ENCODE measurements at places on chromosomes 5 and 9.

- no peak for DNase-seq
These were observed 36.9 kb upstream of the SLC1A3 start for GRCh38 chr5:36569491-36569890.

DNA sequence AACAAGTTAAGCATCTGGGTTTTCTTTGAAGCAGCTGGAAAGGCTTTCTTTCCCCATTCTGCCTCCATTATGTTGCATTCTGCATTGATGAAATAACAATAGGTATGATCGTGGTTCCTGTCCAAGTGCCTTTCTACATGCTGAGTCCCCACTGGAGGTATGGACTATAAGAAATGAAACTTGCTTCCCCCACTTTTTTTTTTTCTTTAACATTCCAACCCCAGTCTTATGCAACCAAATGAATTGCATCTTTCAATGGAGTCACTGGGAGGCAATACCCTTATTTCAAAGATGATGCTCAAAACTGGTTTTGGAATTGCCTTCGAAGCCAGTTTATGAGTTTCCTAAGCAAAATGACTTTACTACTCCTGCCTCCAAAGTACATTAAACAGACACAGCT lies 58.9 kb downstream of the ARSB start:
- DNase-seq = no peak

- no peak for DNase-seq
These were observed 86.6 kb downstream of the MUSK start for GRCh38 chr9:110755179-110755578.

- no peak for DNase-seq
These were observed 58.5 kb downstream of the MACROH2A1 start for GRCh38 chr5:135340568-135340967.

DNA sequence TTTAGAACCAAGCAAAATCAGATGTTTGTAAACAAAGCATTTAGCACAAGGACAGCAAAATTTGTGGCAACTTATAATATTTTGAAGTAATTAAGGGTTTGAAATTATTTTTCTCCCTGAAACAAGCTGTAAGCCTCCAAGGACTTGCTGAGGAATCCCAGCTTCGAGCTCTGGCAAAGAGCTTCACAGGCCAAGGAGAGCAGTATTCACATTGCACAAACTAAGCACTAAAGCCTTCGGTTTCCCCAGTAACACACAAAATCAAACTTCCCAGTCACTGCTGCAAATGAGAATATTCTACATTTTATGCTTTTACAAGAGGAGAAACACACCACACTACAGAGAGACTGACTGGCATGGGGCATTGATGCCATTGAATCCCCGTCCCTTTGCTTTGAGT lies 101.9 kb downstream of the WDR41 start:
- no peak for DNase-seq

DNA sequence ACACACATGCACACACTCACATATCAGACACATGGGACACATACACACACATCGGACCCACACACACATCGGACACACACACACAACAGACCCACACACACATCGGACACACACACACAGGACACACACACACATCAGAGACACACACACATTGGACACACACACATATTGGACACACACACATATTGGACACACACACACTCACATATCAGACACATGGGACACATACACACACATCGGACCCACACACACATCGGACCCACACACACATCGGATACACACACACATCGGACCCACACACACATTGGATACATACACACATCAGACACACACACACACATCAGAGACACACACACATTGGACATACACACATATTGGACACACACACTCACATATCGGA lies 12.8 kb upstream of the LAMC3 start:
- DNase-seq = no peak

DNA sequence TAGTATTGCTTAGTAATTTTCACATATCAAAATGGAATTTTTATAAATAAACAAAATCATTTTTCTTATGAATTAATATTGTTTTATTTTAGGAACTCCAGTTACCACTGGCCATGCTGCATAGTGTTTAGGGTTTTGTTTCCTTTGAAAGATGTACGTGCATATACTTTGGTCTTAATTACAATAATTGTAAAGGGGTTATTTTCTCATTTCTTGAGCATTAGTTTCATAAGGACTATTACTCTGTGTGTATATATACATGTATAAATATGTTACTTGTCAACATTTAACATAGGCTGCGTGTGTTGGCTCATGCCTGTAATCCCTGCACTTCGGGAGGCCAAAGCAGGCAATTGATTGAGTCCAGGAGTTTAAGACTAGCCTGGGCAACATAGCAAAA lies 21.6 kb downstream of the ACO1 start:
- DNase-seq = no peak

- no peak for DNase-seq
These were observed 8.0 kb downstream of the NUDT2 start for GRCh38 chr9:34337403-34337802.

GRCh38 chr5:133261993-133262392 lies 210.2 kb downstream of the HSPA4 start:
- no peak for DNase-seq

DNA sequence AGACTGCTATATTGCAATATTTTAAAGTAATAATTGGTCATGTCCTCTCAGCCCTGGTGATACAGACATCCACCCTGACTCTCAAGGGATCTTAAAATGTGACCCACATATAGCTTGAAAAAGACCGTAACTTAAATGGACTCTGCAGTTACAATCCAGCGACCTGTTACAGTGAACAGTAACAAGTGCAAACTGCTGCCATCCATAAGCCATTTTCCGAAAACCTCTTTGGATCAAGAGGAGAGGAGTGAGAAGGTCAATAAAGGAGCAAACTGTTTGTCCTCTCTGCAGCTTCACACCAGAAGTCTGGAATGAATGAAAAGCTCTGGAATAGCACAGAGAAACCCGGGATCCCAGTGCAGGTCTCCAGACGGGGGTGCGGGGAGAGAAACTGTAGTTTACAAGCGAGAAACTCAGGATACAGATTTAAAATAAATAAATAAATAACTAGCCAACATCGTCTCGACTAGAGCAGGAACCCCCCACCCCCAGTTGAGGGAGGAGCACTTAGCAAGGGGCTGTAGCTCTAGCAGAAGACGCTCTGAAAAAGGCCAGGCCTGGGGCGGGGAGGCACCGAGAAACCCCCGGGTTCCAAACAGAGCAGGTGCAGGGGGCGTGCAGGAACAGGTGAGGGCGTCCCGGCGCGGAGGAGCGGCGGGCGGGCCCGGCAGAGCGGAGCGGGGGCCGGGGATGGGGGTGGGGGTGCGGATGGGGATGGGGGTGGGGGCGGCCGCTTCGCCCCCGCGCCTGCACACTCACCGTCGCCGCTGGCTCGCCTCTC lies 572 bp downstream of the ZDHHC21 start:
- DNase-seq = no peak

- peak; percentile 62 for DNase-seq
These were observed 16.2 kb downstream of the PRRC2B start for GRCh38 chr9:131410044-131410491.

DNA sequence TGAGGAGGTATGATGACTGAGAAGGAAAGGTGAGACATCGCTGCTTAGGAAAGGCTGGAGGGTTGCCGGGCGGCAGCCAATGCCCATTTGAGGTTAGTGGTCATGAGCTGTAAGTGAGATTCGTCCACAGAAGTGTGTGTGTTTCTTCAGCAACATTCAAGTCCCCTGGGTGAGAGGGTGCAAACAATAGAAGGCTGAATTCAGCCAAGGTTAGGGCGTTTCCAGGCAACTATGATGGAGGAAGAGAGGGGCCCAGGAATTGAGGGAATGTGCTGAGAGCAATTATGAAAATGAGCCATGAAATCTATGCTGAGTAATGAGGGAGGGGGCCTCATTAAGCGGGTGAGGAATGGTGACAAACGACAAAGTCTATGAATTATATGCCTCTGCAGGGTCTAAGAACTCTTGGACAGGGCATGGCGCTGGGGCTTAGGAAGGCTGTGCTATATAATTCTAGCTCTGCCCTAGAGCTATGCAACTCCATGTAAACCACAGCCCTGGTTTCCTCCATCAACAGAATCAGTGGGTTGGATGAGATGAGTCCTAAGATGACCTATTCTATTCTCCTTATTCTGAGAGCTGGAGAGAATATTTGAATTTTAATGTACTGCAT lies 96.0 kb downstream of the SLIT3 start:
- DNase-seq = no peak

GRCh38 chr5:170737591-170737990 lies 45.9 kb upstream of the GABRP start:
- DNase-seq = no peak

DNA sequence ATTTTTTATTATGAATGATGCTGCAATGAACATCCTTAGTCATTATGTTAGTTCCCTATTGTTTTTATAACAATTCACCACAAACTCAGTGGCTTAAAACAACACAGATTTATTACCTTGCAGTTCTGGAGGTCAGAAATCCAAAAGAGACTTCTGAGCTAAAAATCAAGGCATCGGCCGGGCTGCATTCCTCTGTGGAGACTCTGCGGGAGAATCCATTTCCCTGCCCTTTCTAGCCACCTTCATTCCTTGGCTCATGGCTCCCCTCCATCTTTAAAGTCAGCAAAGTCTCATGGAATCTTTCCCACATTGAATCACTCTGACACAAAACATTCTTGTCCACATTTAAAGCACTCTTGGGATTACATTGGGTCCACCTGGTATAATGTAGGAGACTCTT lies 38.6 kb downstream of the SNX18 start:
- no peak for DNase-seq

- DNase-seq = no peak
These were observed 120.8 kb downstream of the GALNT10 start for GRCh38 chr5:154311362-154311761.

DNA sequence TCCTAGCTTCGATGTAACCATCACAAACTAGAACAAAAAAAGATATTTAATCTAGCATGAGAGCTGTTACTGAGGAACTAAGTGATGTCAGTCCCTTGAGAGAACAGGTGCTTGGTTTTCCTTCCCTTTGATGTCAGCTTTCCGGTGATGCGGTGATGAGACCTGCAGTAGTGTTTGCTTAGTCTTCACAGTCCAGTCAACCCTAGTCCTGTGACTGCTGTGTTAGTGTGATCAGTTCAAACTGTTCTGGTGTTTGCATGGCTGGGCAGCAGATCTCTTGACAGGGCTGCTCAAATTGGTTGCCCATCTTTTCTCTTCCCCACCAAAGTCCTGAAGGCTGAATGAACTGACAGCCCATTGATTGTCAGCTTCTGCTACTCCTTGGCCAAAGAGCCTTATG lies 608.6 kb upstream of the DAB2 start:
- peak; percentile 83 for DNase-seq

DNA sequence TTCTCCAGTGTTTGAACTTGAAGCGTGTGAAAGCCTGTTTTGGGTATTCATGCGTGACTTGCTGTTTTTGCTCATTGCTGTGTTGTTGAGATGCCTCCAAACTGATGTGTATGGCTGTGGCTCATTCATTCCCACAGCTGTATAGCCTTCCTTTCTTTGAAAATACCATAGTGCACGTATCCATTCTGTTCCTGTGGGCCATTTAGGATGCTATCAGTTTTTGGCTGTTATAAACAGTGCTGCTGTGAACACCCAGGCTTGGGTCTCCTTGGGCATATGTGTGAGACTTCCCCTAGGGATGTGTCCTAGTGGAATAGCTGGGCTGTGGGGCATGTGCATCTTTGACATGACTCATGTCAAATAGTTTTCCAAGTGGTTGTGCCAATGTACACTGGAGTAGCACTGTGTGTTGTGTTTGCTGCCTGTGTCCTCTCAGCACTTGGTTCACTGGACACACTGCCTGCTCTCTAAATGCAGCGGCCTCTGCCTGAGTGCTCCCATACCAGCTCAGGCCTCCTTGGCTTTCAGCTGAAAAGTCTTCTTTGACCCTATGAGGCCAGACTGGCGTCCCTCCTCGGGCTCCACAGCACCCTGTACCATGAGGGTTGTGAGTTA lies 102.6 kb upstream of the TBC1D2 start:
- no peak for DNase-seq

DNA sequence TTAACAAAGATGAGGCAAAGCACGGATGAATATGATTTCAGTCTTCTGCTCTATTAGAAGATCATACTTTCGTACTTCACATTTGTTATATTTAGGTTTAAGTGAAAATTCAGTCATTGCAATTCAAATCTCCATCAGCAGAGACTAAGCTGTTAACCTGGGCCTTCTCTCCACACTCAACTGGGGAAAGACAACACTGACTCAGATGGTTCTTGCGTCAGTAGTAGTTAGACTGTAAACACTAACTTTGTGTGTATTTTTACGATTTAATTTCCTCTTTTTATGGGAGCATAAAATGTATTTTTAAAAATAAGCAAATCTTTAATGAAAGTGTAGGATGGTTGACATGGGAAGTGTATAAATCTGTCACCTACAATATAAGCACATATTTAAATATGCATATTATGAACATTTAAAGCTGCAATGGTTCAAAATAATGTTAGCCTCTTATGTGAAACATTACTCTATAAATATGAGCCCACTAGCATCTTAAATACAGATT lies 42.7 kb upstream of the ZNF608 start:
- no peak for DNase-seq

DNA sequence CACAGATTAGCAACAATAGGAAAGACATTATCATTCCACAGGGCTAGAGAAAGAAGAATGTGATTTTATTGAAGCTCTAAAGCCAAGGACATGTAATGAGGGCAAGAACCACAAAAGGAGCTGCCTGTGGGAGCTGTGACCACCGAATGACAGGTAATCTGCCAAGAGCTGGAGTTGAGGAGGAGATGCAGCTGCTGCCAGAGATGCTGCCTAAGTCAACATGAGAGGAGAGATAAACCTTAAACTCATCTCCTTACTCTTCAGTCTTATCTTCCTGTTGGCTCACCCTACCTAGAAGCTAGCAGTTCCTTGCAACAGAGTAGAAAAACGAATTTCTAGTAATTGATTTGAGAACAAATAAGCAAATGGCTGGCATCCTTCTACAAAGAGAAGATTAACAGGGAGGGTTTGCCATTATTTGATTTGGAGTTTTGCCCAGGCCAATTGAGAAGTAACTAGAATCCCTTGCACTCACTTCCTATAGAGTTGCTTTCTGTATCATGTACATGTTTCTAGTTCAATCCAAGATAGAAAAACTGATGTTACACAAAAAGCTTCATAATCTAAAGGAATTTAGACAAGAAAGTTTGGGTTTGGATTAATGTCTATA lies 539.2 kb downstream of the TLE1 start:
- DNase-seq = no peak

DNA sequence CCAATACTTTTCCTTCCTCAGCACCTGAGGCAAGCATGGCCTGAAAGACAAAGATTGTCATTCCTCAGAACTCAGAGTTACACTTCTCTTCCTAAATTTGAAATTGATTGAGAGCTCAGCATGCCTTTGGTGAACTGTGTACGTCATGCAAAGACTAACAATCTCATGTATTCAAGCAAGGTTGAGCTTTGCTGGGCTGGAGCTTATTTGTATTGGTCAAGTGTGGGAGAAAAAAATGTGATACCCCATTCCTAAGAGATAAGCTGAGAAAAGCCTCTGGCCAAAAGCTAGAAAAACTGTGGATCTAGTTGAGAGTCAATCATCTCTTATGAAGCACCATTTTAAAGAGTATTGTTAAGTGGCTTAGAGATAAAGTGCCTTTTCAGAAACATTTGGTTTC lies 392.2 kb downstream of the RASEF start:
- no peak for DNase-seq

GRCh38 chr5:11904265-11904906 lies at the start of gene CTNND2:
TSS of gene CTNND2 (minus strand) at chr5:11904446. CDS start at chr5:11903853, 593 bp downstream.
- DNase-seq = no peak

GRCh38 chr5:6713274-6714225 lies at the start of gene TENT4A:
TSS of gene TENT4A (plus strand) at chr5:6713432. CDS start at chr5:6713984, 552 bp downstream.
- DNase-seq = no peak

Measured in CD4-positive, alpha-beta T cell treated with Interleukin-4 for 1 hour (primary cell).